ENCODE measurements at places on chromosomes 7 and 10.

- no peak for DNase-seq
Measured at GRCh38 chr10:133315847-133316246, 7.1 kb downstream of the ZNF511 start.

GRCh38 chr7:123716877-123717276 lies 31.9 kb downstream of the WASL start:
- no peak for DNase-seq

- DNase-seq: no peak
Measured at GRCh38 chr10:65395631-65396030, 1530.2 kb upstream of the LRRTM3 start.

- no peak for DNase-seq
Measured at GRCh38 chr10:98380493-98381339, 34.3 kb downstream of the PYROXD2 start.

- no peak for DNase-seq
Measured at GRCh38 chr7:43112941-43113621, 634 bp downstream of the HECW1 start.

GRCh38 chr10:6173203-6173602 lies 29.5 kb upstream of the PFKFB3 start:
- peak; percentile 64 for DNase-seq

- DNase-seq: no peak
Measured at GRCh38 chr10:28503114-28503513, 29.8 kb upstream of the WAC start.

GRCh38 chr7:24284699-24285506 lies 913 bp downstream of the NPY start:
- DNase-seq: no peak

DNA sequence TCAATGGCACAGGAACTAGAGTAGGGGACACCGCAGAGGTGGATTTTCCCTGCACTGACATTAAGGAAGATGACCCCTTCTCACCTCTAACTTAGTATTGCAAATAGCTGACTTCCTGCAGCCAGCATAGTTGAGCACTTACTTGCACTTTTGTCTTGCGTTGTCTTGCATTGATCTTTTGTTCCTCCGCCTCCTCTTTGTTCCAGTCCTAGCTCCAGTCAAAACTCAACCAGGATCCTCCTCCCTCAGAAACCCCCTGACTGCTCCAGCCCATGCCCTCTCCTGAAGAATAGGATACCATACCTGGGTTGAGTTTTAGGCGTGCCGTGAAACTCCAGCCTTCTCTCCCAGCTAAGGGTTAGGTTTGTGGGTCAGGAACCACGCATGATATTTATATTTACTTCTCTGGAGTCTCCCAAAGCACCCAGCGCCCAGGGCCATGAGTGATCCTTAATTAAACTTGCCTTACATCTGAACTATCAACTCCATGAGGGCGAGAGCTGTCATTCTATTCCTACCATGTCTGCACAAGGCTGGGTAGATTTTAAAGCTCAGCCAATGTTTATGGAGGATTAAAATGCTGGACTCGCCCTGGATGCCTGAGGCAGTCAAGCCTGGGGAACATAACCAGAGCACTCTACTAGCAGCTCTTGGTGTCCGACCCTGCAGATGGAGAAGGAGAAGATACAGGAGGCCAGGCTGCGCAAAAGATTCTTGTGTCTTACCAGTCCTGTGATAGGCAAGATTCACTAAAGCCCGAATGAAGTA lies 14.1 kb downstream of the ZNF467 start:
- no peak for DNase-seq

DNA sequence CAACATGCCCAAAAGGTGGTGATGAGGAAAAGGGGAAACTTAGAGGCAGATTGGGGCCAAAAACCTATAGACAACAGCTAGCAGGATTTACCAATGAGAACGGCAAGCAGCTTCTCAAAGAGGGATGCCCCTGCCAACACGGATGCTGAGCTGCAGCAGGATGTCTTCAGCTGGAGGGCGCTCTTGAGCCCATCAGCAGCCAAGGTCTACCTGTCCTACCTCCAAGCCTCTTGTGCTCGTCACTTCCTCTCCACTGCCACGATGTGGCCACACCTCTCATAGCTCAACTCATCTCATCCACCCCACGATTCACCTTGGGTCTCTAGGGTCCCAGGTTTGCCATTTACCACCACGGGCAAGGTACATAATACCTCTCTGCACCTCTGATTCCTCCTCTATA lies 36.5 kb downstream of the DLG5 start:
- DNase-seq: no peak

DNA sequence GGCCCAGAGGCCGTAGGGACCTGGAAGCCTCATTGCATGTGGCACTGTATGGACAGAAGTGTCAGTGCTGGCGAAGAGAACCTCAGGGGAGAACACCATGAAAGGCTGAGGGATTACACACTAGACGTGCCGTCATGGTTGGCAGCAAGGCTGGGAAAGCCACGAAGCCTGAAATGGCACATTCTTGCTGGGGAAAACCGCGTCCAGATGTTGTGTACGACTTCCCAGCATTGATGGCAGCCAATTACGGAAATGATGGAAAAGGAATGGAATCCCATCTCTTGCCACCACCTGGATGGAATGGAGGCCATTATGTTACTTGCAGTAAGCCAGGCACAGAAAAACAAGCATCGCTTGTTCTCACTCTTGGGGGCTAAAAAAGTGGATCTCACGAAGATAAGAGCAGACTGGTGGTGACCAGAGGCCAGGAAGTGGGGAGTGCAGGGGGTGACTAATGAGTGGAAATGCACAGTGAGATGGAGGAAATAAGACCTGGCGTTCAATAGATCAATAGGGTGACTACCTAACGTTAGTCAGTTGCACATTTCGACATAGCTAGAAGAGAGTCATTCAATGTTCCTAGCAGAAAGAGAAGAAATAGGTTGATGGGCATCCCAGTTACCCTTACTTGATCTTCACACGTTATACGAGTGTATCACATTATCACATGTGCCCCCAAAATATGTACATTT lies 14.6 kb upstream of the PWWP2B start:
- DNase-seq: no peak

DNA sequence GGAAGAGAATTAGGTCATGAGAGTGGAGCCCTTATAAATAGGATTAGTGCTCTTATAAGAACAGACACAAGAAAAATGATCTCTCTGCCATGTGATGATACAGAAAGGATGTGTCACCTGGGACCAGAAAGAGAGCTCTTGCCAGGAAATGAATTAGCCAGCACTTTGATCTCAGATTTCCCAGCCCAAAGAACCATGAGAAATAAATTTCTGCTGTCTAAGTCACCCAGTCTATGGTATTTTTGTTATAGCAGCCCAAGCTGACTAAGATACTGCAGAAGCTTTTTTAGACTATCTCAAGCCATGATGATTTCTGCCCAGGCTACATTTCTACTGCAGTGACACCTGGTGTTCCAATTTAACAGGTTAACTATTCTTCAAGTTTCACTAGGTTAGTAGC lies 84.8 kb downstream of the RSU1 start:
- no peak for DNase-seq

All from stimulated activated CD4-positive, alpha-beta T cell treated with anti-CD3 and anti-CD28 coated beads, Interleukin-1b, Interleukin-23, amount 100 ng/mL, for 48 hours (primary cell).